ENCODE measurements at places on chromosomes 3 and 15. TPM values are rescaled to one million over a fixed set of nuclear protein-coding genes. Genes with fewer than 3 reads are reported as not detected.
A peak's percentile ranks its signal among the peaks of the same experiment; 100 is the strongest.

DNA sequence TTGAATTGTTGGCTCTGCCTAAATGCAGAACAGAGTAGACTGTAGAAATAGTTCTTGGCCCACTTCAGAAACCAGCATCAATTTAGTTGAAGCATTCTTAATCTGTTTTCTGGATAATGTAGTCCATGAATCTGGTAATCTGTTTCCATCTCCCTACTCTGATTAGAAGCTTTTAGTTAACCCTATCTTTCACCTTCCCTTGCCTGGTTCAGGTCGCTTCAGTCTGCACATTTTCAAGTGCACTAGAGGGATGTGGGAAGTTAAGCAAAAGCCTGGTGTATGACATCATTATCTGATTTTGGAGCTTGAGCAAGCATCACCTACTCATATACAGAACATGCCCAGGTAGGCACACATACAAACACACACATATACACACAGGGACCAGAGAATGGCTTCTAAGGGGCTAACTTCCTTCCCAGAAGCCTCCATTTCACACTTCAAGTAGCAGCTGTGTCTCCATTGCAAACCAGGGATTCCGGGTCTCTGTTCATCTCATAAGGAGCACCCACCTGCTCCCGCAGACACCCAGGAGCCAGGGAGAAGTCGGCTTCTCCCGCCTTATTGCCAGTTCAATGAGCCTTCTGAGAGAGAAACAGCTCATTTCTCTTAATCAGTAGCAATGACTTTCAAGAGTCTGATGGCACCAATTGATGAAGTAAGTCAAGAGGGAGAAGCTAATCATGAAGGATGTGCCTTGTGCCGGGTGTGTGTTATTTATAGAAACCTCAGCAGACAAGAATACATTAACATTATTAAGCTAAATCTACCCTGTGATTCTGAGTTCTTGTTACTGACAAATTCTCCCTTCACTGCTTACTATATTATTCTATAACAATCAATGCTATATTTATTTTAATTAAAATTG, 347.9 kb upstream of the STAC start:
- no peak overlapping the region for H3K27ac ChIP-seq
- no peaks in the 10 kb centered on the region for H3K36me3 ChIP-seq
- no peak overlapping the region for H3K4me3 ChIP-seq
- DNase-seq = no peak
- no peaks in the 10 kb centered on the region for H3K27me3 ChIP-seq

Gene FANCD2
- 1.0 TPM for total RNA-seq

DNA sequence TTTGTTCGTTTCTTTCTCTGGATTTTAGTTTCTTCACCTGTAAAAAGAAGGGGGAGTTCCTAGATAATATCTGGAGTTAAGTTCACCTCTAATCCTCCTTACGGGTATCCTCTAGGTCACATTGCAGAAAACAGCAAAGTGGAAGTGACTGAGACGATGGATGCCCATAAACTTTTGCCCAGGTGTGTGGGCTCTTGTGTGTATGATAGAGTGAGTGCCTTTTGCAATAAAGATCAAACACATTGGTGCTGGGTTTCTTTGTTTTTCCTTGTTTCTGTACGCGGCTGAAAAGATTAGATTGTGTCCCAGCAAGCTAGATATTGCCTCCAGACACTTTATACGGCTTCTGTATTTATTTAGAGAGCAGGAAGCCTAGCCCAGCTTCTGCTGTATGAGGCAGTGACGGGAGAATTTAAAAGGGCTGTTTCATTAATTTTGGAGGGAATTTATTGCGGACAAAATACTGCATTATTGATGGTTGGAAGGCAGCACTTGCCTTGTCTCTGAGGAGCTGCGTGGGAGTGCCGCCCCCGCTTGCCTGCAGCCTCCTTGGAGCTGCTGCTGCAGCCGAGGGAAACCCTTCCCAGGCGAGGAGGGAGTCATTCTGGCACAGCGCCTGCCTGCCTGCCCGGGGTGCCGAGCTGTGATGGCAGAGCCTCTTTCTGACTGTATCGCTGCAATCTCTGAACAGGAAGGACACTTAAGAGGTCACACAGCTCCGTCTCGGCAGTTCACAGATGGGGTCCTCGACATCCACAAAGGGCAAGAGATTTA, 38.5 kb downstream of the PYDC2 start:
- peaks cover 10% of the 10 kb centered on the region for H3K4me1 ChIP-seq
- H3K36me3 ChIP-seq = no peaks in the 10 kb centered on the region
- no peaks in the 10 kb centered on the region for H3K27me3 ChIP-seq
- no peak overlapping the region for H3K27ac ChIP-seq
- peak overlapping the region; percentile 38 for H3K4me3 ChIP-seq

DNA sequence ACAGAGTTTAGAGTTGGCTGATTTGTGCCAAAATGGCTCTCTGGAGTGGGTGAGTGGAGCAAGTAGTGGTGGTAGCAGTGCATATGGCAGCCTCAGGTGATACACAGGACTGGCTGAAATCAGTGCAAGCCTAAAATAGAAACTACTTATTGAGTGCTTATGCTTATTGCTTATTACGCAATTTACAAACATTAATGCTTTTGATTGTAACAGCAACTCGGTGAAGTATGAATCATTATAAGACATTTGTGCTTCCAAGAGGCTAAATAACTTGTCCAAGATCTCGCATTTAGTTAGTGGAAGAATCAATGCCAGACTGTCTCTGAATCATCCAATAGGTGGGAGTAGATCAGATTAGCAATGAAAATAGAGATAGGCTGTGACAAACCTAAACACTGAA, 353.8 kb downstream of the NAALADL2 start:
- no peak overlapping the region for H3K4me3 ChIP-seq
- no peaks in the 10 kb centered on the region for H3K4me1 ChIP-seq
- no peaks in the 10 kb centered on the region for H3K36me3 ChIP-seq
- no peak overlapping the region for H3K27ac ChIP-seq
- H3K27me3 ChIP-seq = no peaks in the 10 kb centered on the region
- DNase-seq = no peak

Gene PPARG
- total RNA-seq = 13.7 TPM

Gene GASK1A
- total RNA-seq = 0.57 TPM

DNA sequence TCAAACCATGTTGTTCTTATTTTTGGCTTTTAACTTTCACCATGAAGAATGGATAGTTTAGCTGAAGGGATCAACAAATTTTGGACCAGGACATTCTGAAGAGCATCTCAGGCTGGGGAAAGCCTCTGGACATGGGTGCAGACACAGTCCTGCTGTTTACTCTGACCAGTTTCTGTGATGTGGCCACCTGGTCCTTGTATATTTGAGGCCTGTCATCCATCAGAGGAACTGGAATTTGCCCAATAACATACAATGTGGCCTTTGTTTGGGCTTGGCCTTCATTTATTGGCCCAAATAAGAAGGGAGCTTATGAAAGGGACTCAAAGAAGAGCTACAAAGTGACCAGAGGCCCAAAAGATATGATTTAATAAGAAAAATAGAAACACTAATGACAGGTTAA, 127.9 kb downstream of the MYRIP start:
- H3K27ac ChIP-seq = no peak overlapping the region
- H3K36me3 ChIP-seq = no peaks in the 10 kb centered on the region
- H3K4me3 ChIP-seq = no peak overlapping the region
- H3K27me3 ChIP-seq = no peaks in the 10 kb centered on the region
- H3K4me1 ChIP-seq = peaks cover 36% of the 10 kb centered on the region

- no peak for DNase-seq
- H3K4me1 ChIP-seq = no peaks in the 10 kb centered on the region
- H3K36me3 ChIP-seq = no peaks in the 10 kb centered on the region
- H3K4me3 ChIP-seq = no peak overlapping the region
Measured at GRCh38 chr3:19457449-19457848, 309.1 kb downstream of the KCNH8 start.

- H3K27me3 ChIP-seq = no peaks in the 10 kb centered on the region
- H3K4me1 ChIP-seq = no peaks in the 10 kb centered on the region
- no peak overlapping the region for H3K4me3 ChIP-seq
- H3K27ac ChIP-seq = no peak overlapping the region
Measured at GRCh38 chr15:49185473-49185872, 15.4 kb downstream of the GALK2 start.

Gene ACVR2B
- total RNA-seq = 6.2 TPM

DNA sequence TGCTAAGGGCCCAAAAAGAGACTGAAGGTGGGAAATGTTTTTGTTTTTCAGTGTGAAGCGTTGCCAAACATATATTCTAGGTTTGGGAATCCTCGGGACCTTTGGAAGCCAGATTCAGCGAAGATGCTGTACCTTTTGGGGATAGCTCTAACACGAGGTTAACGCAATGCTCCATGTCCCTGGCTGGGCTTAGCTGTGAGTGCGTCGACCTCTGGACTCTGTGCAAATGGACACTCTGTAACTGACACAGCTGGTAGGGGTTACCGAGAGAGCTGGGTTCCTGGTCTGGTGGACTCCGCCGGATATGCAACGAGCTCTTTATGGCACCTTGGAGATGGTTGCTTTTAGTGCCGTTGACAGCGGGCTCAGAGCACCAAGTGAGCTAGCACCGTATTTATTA, 724 bp upstream of the SH3GL3 start:
- no peaks in the 10 kb centered on the region for H3K36me3 ChIP-seq
- H3K27ac ChIP-seq = no peak overlapping the region
- no peak for DNase-seq
- peaks cover 8% of the 10 kb centered on the region for H3K4me1 ChIP-seq

- no peak overlapping the region for H3K4me3 ChIP-seq
- no peaks in the 10 kb centered on the region for H3K36me3 ChIP-seq
- DNase-seq = no peak
- no peak overlapping the region for H3K27ac ChIP-seq
- H3K27me3 ChIP-seq = no peaks in the 10 kb centered on the region
Measured at GRCh38 chr3:144162042-144162441, 190.4 kb downstream of the DIPK2A start.

Gene CD276
- total RNA-seq = 36.1 TPM

Gene UBA7
- 22.4 TPM for total RNA-seq

GRCh38 chr15:85692873-85693272, 101.9 kb downstream of the KLHL25 start:
- no peak for DNase-seq
- H3K4me3 ChIP-seq = no peak overlapping the region
- H3K36me3 ChIP-seq = peaks cover 38% of the 10 kb centered on the region

DNA sequence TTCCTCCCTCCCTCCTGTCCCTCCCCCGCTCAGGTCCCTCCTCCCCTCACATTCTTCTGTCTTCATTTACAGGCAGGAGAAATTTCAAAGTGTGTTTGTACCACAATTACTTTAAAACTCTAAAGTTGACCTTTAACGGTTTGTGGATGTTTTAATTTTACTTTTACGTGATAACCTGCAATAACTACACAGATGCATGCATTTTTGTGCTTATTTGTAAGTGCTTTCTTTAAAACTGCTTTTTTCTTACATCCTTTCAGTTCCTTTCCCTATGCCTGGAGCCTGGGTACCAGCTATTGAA, 51.8 kb upstream of the CGNL1 start:
- no peaks in the 10 kb centered on the region for H3K36me3 ChIP-seq
- no peak for DNase-seq
- no peak overlapping the region for H3K27ac ChIP-seq
- no peaks in the 10 kb centered on the region for H3K4me1 ChIP-seq
- no peaks in the 10 kb centered on the region for H3K27me3 ChIP-seq
- H3K4me3 ChIP-seq = no peak overlapping the region

Gene C2CD4A
- 0.25 TPM for total RNA-seq

GRCh38 chr15:29220852-29221251, 48.8 kb downstream of the NSMCE3 start:
- H3K36me3 ChIP-seq = no peaks in the 10 kb centered on the region
- peaks cover 15% of the 10 kb centered on the region for H3K27me3 ChIP-seq
- no peak overlapping the region for H3K4me3 ChIP-seq

All from heart right ventricle (tissue), 16 donors.